ENCODE measurements at places on chromosomes 13 and 19.

DNA sequence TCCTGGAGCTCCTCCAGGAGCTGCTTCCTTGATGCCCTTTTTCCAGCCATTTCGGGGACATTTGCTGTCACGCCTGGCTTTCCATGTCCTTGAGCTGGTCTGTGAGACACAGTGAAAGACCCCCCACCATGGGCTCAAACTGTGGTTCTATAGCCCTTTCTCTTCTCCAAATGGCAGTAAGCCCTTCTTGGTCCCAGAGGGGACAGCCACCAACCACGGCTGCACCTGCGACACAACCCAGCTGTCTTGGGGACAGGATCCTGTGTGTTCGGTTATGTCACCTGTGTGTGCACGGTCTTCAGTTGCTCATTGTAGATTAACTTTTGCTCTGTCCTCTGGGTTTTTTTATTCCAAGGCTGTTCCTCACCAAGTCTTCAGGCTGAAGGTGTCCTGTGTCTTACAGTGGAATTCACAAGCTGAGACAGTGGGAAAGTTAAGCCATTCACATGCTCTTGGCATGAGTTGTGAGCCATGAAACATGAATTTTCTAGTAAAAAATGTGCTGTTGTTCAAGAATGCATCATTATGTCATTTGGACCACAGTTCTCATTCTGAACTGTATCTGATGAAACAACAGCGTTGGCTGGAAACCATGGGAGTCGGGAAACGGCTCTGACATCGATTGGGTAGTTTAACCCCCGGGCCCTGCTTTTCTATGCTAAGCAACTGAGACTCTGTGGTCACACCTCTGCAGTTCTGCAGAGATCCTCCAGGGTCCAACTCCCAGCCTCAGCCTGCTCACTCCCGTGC lies 129.5 kb upstream of the MCF2L start:
- ATAC-seq = no peak

DNA sequence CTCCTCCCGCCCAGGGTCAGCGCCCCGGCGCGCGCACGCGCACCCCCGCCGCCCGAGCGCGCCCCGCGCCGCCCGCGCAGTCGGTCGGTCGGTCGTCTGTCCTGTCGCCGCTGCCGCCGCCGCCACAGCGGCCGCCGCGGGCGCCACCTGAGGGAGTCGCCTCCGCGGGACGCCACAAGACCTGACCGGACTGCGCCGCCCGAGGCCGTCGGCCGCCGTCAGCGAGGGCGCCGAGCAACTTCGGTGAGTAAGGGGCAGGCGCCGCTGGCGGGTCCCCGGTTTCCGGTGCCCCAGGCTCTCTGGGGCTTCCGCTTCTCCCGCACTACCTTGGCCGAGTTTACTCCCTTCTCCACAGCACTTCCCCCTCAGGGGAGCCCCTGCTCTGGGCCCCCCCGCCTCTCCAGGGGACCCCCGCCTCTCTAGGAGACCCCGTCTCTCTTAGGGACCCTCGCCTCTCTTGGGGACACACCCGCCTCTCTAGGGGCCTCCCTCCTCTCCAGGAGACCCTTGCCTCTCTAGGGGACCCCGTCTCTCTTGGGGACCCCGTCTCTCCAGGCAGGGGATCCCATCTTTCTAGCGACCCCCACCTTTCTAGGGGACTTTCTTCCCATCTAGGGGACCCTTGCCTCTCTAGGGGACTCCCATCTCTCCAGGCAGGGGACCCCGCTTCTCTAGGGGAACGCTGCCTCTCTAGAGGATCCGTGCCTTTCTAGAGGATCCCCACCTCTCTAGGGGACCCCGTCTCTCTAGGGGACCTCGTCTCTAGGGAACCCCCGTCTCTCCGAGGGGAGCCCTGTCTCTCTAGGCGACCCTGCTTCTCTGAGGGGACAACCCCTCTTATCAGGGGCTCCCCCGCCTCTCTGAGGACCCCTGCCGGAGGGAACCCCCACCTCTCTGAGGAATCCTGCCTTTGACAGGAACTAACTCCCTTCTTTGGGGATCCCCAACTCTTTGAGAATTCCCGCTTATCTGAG lies 19.3 kb upstream of the GATAD2A start:
- peak; percentile 32 for ATAC-seq

DNA sequence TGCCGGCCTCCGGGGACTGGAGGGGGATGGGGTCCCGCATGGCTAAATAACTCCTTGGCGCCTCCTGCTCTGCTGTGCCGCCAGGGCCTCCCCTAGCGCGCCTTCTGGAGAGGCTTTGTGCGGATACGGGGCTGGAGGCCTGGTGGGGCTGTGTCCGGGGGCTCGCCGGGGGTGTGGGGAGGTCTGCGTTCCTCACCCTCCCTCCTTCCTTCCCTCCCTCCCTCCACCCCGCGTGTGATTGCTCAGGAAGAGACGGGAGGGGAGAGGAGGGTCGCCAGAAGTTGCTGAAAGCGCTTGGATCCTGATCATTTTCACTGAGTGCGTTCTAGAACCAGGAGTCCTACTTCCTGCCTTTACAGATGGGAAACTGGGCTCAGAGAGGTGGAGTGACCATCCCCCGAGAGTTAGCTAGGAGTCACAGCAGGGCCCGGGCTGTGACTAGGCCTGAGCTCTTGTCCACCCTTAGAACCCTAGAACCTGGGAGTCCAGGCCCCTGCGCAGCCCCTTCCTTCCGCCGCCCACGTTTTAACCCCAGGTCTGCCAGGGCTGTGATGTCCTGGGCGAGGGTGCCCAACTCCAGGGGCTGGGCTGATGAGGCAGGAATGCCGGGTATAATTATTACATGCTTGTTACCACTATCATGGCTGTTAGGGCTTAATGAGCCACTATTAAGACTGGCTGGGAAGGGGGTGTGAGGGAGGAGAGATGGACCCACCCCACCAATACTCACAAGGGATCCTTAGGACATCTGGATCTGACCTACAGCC lies 782 bp upstream of the JUND start:
- peak; percentile 4 for ATAC-seq

DNA sequence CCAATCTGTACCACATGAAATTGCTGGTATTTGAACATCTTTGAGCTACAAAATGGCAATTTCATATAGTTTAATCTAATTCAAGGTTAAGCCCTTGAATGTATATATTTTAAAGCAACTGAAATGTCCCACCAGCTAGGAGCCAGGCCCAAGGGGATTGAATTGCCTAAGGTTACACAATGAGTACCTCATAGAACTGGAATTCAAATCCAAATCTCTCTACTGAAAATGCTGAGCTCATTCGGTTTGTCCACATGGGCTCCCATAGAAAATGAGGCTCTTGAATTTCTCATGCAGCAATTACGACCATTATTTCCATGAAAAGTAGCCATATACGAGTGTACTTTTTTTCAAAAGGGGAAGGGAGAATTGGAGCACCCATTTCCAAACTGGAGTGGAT lies 31.5 kb upstream of the FNDC3A start:
- no peak for ATAC-seq

DNA sequence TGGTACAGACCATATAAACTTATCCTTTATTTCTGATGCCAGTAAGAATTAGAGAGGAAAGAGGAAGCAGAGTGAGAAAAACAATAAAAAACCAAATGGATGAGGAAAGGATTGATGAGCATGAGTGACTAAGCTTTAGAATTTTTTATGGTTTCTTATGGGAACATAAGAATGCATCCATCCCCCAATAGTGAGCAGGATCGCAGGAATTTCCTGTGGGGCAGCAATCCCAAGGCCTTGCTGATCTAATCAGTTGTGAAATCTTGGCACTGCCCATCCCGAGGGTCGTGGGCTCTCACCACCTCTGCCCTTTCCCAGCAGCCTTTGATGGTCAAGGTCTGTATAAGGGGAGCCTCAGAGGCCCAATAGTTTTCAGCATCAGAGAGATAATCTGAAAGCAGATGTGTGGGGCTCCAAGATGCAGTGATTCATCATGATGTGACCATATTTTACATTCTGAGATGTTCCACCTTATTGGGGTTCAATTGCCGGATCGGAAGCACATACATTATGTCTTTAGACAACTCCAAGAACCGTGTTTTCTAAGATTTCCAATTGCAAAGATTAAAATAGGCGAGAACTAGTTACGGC lies 222.1 kb downstream of the DNAJC15 start:
- no peak for ATAC-seq

DNA sequence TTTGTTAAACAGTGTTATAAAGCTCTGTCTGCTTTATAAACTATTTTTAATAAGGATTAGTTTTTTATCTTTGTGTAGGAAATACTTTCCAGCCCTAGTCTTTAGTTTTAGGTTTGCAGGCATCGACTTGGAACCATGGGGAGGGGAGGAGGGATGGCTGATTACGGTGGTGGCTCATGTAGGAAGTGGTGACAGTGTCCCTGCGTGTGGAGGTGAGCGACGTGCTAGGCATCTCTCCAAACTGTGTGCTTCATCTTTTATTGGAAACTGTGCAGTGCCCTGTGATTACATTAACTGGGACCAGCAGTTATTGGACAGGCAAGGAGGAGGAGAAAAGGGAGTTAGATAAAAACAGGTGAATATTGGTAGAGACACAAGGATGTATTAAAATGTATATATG lies 203.8 kb downstream of the ATP8A2 start:
- ATAC-seq = no peak

GRCh38 chr13:91313103-91313502 lies 34.4 kb upstream of the MIR17HG start:
- peak; percentile 59 for ATAC-seq

GRCh38 chr19:2952953-2953481 lies 8.2 kb upstream of the ZNF77 start:
- no peak for ATAC-seq

DNA sequence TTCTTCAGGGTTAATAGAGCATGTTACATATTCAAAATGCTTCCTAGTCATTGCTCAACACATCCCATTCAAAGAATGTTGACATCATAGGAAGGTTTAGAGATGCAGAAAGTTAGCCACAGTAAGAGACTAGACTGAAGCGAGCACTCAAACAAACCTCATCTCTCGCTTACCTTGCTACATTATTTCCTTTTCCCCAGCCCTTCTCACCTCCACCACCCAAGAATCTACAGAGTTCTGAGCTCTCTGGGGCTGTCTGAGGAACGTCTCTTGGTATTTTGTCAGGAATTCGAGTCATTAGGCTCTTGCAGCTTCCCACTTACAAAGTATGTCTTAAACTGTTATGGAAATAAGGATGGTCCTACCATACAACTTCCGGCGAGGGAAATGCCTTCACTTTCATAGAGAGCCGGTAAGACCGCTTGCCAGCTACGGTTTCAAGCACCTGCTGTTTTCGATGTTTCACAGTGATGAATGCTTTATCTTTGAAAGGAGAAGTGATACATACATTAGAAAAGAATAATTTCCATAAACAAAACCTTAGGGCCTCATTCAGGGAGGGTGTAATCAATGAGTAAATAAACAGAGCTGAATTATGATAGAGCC lies 65.1 kb downstream of the FLT1 start:
- ATAC-seq = no peak

DNA sequence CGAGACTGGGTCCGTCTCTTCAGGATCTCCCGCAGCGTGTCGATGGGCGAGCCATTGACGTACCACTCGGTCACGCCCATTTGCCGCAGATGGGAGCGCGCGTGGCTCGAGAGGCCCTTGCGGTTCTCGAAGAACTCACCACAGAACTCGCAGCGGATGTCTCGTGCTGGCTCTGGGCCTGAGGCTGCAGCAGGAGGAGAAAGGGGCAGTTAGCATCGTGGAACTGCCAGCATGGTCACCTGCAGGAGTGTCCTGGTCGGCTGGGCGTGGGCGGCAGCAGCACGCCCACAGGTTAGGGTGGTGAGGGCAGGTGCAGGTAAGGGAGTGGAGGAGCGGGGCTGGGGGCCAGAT lies 8.5 kb upstream of the AKAP8L start:
- ATAC-seq = no peak

- no peak for ATAC-seq
Measured at GRCh38 chr13:102905905-102906771, 60.3 kb downstream of the ERCC5 start.

DNA sequence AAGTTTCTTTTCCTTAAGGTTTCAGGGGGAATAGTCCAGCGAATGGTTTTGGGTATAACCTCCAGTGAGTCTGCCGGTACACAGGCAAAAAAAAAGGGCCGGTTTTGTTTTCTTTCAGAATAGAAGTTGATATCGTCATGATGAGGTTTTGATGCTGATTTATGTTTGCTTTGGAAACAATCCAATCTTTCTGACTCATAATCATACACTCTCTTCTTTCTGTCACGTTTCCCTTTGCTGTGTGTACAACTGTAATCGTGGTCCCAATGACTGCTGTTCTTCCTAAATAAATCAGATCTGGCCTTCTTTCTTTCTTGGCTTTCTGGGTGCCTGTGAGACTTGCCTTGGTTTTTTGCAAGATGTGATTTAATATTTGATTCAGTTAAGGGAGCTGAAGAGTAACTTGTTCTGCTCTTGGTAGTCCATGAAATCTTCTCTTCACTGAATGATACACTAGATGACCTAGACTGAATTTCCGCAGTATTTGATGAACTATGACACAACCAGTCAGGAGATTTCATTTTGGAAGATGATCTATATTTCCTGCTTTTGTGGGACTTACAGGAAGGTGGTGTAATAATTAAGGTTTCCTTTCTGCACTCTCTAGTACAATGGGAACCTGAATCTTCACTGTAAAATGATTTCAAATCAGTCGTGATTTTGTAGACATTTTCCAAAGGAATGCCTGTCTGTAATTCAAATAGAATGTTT lies 34.9 kb upstream of the METTL21C start:
- ATAC-seq = peak; percentile 31

DNA sequence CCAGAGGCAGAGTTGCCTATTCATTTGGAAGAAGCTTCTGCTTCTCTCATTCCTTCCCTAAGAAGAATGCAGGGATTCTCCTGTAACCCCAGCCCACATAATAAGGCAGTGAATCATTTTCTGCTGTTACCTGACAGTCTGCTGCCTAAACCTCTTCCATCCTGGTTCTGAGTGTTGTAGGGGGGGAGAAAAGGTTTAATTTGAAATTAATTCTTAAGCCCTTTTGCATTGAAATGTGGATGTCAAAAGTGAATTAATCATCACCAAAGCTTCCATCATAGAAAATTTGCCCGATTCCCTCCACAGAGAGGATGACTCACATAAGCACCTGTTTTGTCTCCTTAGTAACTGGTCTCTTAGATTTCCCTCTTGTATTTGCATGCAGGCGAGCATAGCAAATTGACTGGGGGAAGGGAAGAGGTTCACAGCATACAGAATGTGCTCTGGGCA lies 146.7 kb upstream of the FNDC3A start:
- ATAC-seq = peak; percentile 77

- ATAC-seq = no peak
Measured at GRCh38 chr13:20159646-20160305, 1.1 kb downstream of the GJA3 start.

- no peak for ATAC-seq
Measured at GRCh38 chr13:76750126-76750525, 136.1 kb downstream of the KCTD12 start.

- ATAC-seq = no peak
Measured at GRCh38 chr13:29605860-29606526, 10.5 kb upstream of the SLC7A1 start.

- no peak for ATAC-seq
Measured at GRCh38 chr13:77492982-77493381, 42.5 kb upstream of the SCEL start.

DNA sequence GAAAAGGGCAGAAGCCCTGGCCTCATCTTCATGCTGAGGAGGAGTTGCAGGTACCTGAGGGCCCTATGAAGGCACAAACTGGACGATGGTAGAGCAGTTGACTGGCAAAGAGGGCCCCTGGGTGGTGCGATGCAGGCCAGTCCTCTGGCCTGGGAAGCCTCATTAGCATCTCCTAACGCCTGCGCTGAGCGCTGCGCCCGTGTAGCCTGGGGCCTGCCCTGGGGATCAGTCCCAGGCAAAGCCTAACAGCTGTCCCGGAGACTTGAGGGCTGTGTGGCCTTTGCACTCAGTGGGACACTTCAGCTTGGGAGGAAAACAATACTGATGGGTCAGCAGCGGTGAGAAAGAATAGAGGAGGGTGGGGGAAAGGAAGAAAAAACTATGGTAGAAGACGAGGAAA lies 187.7 kb downstream of the RAP2A start:
- ATAC-seq = no peak

GRCh38 chr19:35618857-35619256 lies 6.3 kb downstream of the HAUS5 start:
- no peak for ATAC-seq
